ENCODE measurements at places on chromosomes 1 and 21. TPM values are rescaled to one million over a fixed set of nuclear protein-coding genes. Genes with fewer than 3 reads are reported as not detected.

GRCh38 chr1:235513495-235514366, 9.5 kb upstream of the B3GALNT2 start:
- no peak for DNase-seq

Gene BRDT
- total RNA-seq: not detected

DNA sequence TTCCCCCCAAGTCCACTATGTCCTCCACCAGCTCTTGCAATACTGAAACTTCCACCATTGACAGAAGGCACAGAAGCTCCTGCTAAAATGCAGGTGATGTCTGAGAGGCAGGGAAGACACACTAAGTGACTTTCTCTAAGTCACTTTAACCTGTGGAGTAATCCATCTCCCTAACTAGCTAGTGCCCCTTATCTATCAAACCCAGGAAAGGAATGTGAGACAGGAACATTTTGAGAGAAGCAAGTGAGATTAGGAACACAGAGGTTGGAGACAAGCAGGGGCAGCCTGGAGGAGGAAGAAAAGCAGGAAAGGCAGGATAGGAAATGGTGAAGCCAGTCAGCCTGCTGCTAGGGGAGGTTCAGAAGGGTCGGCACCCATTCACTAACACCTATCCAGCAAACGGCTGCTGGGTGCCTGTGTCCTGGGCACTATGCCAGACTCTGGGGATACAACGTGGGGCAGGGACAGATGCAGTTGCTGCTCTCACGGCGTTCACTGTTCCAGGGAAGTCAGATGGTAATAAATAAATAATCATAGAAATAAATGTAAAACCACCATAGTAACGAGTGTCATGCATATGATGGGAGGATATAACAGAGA, 7.0 kb downstream of the GPA33 start:
- no peak for DNase-seq

DNA sequence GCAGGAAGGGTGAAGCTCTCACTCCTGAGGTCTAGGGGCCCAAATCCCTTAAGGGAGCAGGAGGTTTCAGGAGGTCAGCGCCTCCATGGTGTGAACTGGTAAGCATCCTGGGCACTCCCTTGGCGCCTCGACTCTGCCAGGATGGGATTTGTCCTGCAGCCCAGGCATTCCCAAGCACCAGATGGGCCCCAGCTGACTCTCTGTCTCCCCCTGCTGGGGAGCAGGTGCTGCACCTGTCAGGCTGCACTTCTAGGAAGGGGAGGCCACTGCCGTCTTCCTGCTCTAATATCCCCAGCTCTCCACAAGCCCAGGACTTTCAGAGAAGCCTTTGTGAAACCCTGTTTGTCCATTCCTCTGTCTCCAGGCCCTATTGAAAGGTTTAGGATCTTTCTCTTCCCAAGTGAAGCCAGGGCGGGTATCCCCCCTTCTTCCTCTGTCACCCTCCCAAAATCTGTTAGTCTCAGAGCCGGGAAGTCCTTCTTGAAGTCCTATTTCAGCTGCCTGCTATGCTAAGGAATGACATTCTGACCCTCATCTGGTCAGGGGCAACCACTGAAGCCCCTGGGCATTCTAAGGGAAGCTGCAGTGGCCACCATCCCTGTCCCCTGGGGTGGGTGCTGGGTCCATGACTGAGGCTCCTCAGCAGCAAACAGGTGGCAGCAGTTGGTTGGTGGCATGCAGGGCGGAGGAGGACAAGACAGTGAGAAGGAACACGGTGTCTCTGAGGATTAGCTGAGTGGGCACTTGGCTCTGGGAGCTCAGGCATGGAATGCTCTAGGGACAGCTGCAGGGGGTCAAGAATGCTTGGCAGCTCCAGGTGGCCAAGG, 3.2 kb downstream of the MYBPH start:
- DNase-seq: no peak

Gene ST6GALNAC3
- 24.7 TPM for total RNA-seq

DNA sequence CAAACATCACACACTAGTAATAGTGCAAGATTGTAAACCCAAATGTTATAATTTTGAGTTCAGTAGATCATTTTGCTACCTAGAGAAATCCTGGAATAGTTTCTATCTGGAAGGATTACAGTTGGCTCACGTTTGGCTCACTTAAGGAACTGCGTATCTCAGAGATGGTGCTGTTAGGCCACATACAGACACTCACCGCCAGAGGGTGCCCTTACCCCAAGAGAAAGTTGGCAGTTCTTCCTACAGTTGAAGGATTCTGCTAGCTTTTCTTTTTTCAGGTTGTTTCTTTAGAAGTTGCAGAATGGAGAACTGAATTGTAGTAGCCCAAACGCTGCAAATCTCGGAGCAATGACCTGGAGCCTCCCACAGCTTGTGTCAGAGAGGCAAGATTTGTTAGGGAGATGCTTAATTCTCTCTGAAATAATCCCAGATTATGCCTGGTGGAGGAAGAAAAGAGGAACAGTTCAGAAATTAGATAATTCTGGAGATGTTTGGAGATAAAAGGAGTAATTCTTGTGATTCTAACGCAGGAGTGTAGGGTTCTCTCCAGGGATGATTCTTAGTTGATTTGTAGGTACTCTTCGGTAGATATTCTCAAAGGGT, 87.9 kb upstream of the PAPPA2 start:
- peak; percentile 81 for DNase-seq

DNA sequence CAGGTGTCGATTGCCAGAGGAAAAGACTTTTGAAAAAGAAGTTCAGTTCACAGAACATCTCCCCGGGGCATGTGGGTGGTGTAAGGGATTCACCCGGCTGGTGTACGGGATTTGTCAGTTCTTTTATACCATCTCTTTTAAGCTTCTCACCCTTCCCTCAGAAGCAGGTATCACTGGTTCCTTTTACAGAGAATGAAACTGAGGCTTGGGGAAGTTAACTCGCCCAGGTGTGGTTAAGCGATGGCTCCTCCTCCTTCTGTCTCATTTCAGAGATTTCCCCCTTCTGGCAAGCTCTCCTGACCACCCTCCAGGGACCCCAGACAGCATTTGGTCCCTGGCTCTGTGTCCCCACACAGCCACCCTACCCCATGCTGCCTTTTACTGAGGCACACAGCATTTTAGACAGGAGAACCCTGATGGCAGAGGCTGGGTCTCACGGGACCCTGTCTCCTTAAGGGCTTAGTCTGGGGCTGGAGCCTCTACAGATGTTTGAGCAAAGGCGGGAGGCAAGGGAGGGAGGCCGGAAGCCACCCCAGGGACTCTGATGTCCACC, 2.8 kb upstream of the ECE1 start:
- DNase-seq: no peak

DNA sequence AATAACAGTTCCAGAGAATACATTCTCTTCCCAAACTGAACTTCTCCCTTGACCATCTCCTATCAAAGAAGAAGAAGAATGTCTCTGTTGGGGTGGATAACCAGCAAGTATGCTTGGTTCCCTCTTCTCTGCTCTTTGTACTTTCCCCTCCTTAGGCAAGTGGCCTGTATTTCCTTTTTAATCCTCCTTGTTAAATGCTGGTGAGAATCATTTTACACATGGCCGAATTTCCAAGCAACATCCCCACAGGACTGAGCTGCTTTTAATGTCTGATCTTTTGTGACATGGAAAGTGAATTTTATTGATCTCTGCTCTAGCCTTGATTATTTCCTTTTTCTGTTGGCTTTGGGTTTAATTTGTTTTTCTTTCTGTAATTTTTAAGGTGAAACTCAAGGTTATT, 336.7 kb downstream of the DUSP10 start:
- DNase-seq: no peak

Gene CYYR1
- total RNA-seq: 5.2 TPM

Gene S100B
- not detected for total RNA-seq

DNA sequence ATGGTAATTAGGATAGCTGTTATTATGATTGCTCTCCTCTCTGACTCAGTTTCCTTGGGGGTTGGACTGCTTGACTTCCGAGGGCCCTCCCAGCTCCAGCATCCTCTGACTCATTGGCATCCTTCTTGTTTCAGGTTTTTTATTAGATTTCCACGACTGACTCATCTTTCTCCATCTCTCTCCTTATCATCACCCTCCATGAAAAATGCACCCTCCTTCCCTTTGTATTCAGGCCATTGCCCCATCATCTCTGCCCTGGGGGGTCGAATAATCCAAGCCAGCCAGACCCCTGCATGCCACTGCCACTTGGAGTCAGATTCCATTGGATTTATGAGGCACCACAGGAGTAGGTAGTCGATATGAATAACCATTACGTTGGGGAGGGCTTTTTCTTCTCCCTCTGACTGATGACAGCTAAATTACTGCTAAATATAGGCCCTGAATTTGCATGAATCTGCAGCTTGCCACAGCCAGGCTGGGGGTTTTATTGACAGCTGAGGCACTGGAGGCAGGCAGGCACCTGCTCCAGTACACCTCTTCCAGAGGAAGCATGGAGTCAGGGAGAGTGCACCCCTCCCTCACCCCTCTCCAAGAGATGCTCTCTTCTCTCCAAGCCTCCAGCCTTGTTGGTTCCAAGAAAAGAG, 91.7 kb downstream of the C1orf94 start:
- no peak for DNase-seq

GRCh38 chr1:33089457-33089856, 8.5 kb downstream of the AZIN2 start:
- no peak for DNase-seq

GRCh38 chr1:160101037-160101716, 2.8 kb upstream of the IGSF8 start:
- DNase-seq: peak; percentile 85

DNA sequence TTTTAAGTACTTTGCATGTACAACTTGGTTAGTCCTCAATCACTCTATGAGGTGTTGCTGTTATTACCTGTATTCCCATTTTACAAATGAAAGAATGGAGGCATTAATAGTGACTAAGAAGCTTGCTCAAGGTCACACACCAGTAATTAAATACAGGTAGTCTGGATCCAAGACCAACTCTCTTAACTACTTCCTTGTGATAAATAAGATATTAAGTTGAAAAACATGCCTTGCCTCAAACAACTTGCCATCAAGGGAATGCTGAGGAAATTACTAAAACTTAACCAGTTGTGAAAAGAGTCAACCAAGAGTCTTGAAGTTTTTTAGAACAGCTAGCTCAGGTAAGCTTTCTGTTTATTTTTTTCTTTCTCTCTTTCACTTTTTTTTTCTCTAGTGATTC, 21.0 kb upstream of the LAMC1 start:
- no peak for DNase-seq

- DNase-seq: no peak
Observed at GRCh38 chr1:101128211-101128727, 102.7 kb upstream of the DPH5 start.
